Activated CD4-positive, alpha-beta memory T cell treated with anti-CD3 and anti-CD28 coated beads, Interleukin-2, amount 10 ng/mL, durations not matched to agents 7 days and 5 days (primary cell): ENCODE measurements at places on chromosomes 7 and 10. TPM values are rescaled to one million over a fixed set of nuclear protein-coding genes. Genes with fewer than 3 reads are reported as not detected.

DNA sequence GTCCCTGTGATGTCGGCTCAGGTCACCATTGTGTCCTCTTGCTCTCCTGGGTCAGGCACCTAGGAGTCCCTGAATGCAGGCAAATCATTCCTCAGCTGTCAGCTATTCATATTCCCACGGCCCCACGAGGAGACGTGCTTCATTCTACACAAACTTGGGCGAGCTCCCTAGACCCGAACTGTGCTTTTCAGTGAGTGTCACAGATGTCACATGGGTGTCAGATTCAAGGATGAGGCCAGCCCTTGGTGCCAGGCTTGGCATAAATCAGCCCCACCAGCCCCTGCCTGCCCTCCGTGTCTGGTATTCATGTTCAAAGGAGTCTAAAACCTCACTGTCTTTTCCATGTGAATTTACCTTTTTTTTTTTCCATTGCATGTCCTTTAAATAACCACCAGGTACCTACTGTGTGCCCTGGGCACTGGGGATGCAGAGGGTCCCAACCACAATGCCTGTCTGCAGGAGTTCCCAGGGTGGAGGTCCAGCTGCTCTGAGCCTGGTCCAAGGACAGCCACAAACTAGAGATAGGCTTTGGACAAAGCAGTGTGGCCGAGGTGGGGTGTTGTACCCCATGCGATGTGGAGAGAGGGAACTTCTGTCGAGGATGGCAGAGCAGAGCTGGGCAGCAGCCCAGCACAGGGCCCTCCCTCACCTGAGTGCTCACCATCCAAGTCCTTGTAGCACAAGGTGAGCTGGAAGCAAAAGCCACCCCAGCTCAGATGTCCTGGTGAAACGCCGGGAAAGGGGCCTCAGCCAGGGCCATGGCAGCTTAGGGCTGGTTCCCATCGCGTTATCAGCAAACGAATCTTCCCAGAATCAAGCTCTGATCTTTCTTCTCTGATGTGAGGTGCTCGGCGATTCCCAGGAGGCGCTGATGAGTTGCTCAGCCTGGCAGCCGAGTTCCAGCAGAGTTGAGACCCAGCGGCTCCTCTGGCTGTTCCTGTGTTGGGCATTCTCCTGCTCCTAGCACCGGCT, 611.9 kb downstream of the PTPRN2 start:
- no peak overlapping the region for H3K27ac ChIP-seq
- no peak overlapping the region for H3K4me3 ChIP-seq
- DNase-seq = no peak
- no peaks in the 10 kb centered on the region for H3K27me3 ChIP-seq

GRCh38 chr10:14540062-14540461, 209.3 kb upstream of the FRMD4A start:
- peaks cover 76% of the 10 kb centered on the region for H3K4me1 ChIP-seq
- H3K36me3 ChIP-seq = peaks cover 62% of the 10 kb centered on the region

Gene IQUB
- total RNA-seq = not detected

Gene SAMD9L
- 184 TPM for total RNA-seq

DNA sequence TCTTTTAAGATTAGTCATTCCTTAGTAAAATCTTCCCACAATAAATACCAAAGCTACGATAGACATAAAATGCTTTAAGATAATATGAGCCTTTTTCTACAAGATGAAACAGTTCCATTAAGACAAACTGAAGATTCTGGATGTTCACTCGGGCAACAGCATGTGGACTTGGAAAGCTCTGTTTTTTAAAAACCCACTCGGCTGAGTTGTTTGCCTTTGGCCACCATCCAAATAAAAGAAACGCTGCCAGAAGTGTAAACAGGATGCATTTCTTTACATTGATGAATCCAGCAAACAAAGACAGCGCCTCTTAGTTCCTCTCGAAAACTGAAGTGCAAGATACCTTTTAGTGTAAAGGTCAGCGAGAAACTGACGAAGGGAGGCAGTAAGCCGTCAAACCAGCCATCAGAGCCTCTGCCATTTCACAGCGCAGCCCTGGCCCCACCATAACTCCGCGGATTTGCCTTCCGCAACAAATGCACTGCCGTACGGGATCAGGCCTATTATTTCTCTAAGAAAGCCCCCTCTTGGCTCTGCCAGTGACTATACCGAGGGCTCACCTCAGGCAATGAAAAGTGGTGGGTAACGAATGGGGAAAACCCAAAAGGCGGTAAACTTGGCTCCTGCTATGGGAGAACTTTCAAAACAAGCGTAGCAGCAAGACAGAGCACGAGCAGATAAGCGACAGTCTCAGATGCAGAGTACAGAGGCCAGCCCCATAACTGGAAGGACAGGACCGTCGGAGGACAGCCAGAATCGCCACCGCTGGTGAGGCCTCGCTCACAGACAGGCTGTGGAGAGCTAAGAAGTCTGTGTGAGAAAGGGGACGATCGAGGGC, 41.4 kb downstream of the GNA12 start:
- no peaks in the 10 kb centered on the region for H3K36me3 ChIP-seq
- H3K4me3 ChIP-seq = no peak overlapping the region
- peaks cover 15% of the 10 kb centered on the region for H3K4me1 ChIP-seq
- no peak for DNase-seq
- no peaks in the 10 kb centered on the region for H3K27me3 ChIP-seq
- no peak overlapping the region for H3K27ac ChIP-seq

- H3K4me1 ChIP-seq = peaks cover 13% of the 10 kb centered on the region
- H3K27me3 ChIP-seq = no peaks in the 10 kb centered on the region
- no peak for DNase-seq
- H3K4me3 ChIP-seq = no peak overlapping the region
- no peaks in the 10 kb centered on the region for H3K36me3 ChIP-seq
- H3K27ac ChIP-seq = no peak overlapping the region
Measured at GRCh38 chr10:35492386-35493195, 112.5 kb upstream of the GJD4 start.

Gene ZNF488
- 0.08 TPM for total RNA-seq

DNA sequence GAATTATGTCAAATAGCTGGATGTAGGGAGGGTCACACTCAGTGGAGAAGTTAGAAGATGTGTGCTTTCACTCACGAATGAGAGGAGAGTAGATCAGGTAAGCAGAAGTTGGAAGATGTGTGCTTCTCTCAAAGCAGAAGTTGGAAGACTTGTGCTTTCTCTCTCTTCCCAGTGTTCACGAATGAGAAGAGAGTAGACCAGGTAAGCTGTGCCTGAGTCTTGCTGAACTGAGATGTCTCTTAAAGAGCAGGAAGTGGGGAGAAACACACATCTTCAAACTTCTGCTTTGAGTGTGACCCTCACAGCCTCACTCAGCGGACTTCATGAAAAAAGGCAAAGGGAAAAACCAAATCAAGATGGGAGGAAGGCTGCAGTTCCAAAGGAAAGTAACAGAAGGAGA, 7.0 kb upstream of the TMEM243 start:
- no peak for DNase-seq
- no peak overlapping the region for H3K27ac ChIP-seq
- peaks cover 13% of the 10 kb centered on the region for H3K4me1 ChIP-seq
- no peak overlapping the region for H3K4me3 ChIP-seq
- H3K36me3 ChIP-seq = no peaks in the 10 kb centered on the region

Gene FLNC
- not detected for total RNA-seq

DNA sequence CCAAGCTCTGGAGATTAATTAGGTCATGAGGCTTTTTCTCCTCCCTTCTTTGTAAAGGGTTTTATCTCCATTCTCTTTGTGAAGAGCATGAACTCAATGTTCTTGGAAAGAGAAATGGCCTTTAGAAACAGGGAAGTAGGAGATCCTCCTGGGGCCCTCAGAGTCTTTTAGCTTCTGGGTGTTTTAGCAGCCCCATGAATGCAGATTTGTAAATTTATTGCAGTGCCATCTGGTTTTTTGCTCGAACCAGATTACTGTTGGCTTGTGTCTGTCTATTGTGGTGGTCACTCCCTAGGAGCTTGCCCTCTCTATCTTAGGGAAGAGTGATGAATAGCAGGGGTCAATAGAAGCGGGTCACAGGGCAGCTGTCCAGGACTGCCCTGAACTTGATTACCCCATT, 110.6 kb downstream of the BTRC start:
- no peak overlapping the region for H3K27ac ChIP-seq
- no peaks in the 10 kb centered on the region for H3K36me3 ChIP-seq
- H3K4me3 ChIP-seq = no peak overlapping the region
- no peaks in the 10 kb centered on the region for H3K27me3 ChIP-seq
- DNase-seq = no peak
- H3K4me1 ChIP-seq = peaks cover 4% of the 10 kb centered on the region

- no peak overlapping the region for H3K4me3 ChIP-seq
- no peak overlapping the region for H3K27ac ChIP-seq
- no peak for DNase-seq
- no peaks in the 10 kb centered on the region for H3K36me3 ChIP-seq
- no peaks in the 10 kb centered on the region for H3K4me1 ChIP-seq
Measured at GRCh38 chr7:90536449-90536848, 59.7 kb upstream of the CDK14 start.

Gene GNAT3
- not detected for total RNA-seq

DNA sequence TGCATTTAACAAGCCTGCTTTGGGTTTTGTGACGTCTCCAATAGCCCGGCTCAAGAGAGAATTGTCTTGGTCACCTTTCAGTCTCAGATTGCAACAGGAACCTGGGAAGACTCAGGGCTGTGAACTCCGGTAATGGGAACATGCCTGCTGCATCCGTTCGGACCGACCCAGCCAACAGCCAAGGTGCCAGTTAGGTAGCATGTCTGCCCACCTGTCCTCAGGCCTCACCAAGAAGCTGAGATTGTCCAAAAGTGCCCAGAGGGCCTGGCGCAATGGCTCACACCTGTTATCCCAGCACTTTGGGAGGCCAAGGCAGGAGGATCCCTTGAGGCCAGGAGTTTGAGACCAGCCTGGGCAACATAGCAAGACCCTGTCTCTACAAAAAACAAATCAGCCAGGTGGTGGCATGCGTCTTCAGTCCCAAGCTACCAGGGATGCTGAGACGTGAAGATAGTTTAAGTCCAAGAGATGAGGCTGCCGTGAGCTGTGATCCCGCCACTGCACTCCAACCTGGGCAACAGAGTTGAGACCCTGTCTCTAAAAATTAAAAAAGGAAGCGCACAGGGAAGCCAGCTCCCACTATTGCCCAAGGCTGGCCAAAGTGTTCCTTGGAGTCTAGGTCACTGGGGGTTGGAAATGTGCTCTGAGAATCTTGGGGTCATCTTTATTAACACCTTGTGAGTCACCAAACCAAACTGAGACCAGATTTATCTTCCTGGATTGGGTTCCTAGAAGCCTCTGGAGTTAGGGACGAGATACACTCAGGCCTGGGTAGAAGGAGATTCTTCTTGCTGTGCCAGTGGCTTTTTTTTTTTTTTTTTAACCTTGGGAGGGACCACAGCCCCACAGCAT, 26.9 kb downstream of the BAG3 start:
- peaks cover 18% of the 10 kb centered on the region for H3K4me1 ChIP-seq
- DNase-seq = no peak
- H3K36me3 ChIP-seq = peaks cover 28% of the 10 kb centered on the region
- H3K27ac ChIP-seq = no peak overlapping the region

Gene GHITM
- 124 TPM for total RNA-seq

Gene PLPP4
- total RNA-seq = not detected

DNA sequence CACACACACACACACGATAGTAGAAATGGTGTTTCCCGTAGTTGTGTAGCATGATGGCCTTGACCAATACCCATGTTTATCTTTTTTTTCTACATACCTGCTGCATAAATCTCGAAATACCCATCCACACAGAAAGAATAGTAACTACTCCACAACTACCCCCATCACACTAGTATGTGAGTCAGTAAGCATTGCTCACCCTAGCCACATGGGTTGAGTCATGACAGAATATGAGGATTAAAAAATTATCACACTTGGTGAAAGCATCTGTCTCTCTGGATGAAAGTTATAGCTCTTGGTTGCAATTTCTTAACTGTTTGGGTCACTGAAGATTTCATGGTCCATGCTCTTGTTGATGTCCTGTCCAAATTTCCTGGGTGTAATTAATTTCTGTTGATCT, 103.4 kb upstream of the MDFIC start:
- H3K27ac ChIP-seq = no peak overlapping the region
- H3K36me3 ChIP-seq = peaks cover 4% of the 10 kb centered on the region
- H3K4me3 ChIP-seq = no peak overlapping the region
- H3K4me1 ChIP-seq = peaks cover 19% of the 10 kb centered on the region
- no peak for DNase-seq
- no peaks in the 10 kb centered on the region for H3K27me3 ChIP-seq

Gene SEC61G
- 170 TPM for total RNA-seq

Gene RBP3
- total RNA-seq = not detected

DNA sequence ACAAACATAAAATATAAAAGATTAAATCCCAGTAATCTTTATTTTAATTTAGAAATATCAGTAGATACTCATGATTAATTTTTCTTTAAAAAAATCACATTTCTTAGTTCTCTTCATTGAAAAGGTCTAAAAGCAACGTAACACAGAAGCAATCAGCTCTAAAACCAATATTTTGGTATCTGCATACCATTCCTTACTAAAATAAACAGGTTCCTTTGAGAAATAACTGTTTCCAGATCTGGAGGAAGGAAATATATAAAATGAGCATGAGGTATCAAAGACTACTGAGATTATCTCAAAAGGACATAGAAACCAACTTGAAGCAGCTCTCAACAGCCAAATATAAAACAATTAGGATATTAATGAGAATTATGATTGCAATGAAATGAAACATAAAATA, 301.0 kb upstream of the GNAI1 start:
- H3K4me1 ChIP-seq = no peaks in the 10 kb centered on the region
- no peaks in the 10 kb centered on the region for H3K27me3 ChIP-seq
- no peak overlapping the region for H3K27ac ChIP-seq
- H3K36me3 ChIP-seq = no peaks in the 10 kb centered on the region
- no peak overlapping the region for H3K4me3 ChIP-seq

Gene ASIC3
- total RNA-seq = 6.2 TPM

GRCh38 chr7:120805636-120806388, 52.1 kb downstream of the TSPAN12 start:
- no peak overlapping the region for H3K27ac ChIP-seq
- no peaks in the 10 kb centered on the region for H3K27me3 ChIP-seq
- H3K4me3 ChIP-seq = no peak overlapping the region
- H3K4me1 ChIP-seq = no peaks in the 10 kb centered on the region
- H3K36me3 ChIP-seq = no peaks in the 10 kb centered on the region
- peak; percentile 45 for DNase-seq

GRCh38 chr7:29039821-29040578, 81.9 kb upstream of the TRIL start:
- no peak for DNase-seq
- no peak overlapping the region for H3K4me3 ChIP-seq
- no peaks in the 10 kb centered on the region for H3K36me3 ChIP-seq
- H3K27ac ChIP-seq = no peak overlapping the region
